ENCODE measurements at places on chromosomes 5 and 9.

DNA sequence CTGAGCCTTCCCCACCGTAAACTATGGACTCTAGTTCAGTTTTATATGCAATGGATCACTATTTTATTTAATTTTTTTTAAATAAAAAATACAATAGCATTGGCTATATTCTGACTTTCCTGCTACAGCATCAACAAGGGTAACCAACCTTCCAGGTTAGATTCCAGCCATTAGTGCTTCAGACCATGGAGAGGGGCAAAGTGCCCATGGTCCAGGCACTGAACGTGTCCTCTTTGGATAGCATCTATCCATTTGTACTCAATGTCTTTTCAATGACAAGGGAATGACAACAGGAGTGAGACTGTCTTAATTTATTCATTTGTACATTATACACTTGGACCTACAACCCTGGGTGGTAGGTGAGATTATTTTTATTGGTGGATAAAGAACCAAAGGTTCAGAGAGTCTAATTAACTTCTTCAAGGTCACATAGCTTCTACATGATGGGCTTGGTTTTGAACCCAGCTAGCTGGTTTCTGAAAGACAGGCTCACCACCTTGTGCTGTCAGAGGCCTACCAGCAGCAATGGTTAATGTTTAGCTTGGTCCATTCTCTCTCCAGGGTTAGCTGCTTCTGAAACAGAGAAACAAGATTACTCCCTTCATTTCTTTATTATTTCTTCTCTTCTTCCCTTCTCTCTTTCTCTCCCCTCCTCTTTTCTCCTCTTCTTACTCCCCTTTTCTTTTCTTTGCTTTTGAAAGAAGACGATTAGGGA, 11.5 kb downstream of the TMEM171 start:
- no peak for DNase-seq

GRCh38 chr5:180811623-180812124, 9.1 kb upstream of the MGAT1 start:
- DNase-seq: no peak

DNA sequence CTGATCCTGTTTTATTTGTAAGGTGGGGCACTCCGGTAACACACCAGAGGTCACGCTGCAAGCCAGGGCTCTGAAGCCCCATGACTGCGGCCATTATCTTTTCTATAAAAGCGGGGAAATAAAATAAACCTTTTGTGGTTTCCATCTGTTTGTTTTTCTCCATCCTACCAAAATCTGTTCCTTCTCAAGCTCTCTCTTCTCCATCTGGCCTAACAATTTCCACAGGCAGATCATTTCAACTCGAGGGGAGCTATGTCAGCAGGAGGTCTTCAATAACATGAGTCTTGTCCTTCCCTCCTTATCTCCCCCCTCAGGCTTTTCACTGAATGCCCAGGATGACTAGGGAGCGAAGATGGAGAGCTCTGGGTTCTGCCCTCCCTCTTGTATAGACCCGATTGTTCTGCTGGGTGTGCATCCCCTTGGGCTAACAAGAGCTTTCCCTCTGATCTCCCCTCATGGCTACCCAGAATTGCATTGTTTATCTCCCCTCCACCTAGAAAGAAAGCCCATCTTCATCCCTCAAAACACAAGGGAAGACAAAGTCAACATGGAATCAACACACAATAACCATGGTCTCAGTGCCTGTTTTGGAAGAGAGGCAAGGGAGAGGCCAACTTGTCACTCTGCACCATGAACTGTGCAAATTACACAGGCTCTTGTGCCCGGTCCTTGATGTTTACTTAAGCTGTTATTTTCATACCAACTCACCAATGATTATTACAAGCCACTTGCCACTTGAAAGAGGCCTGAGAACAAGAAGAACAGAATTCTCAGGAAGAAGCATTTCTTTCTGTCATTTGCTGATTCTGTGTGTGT, 187.8 kb downstream of the FANCC start:
- DNase-seq: no peak

- no peak for DNase-seq
Measured at GRCh38 chr5:103472830-103473229, 89.8 kb downstream of the NUDT12 start.

- no peak for DNase-seq
Measured at GRCh38 chr9:129878291-129878690, 43.0 kb downstream of the USP20 start.

- DNase-seq: no peak
Measured at GRCh38 chr5:107977550-107978071, 306.9 kb upstream of the EFNA5 start.

- no peak for DNase-seq
Measured at GRCh38 chr5:61228691-61229280, 66.5 kb upstream of the SMIM15 start.

Measured in fibroblast of skin of left biceps (primary cell).